ENCODE measurements at places on chromosomes 7 and 10.
A peak's percentile ranks its signal among the peaks of the same experiment; 100 is the strongest.

DNA sequence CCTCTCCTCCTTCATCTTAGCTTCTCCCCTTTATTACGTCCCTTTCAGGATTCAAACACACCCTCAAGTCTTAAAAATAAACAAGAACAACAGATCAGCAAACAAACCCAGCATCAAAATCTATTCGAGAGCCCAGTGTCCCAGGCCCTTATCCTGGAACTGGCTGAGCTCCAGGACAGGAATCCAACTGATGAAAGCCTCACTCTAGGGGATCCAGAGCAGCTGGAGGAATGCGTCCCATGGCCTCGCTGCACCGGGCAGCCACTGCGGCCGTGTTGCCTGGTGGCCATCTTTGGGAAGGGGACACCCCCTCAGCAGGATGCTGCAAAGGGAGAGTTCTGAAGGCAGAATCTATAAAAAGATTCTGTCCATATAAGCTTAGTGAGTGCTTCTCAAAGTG lies 156.5 kb upstream of the BMPER start:
- no peak for DNase-seq

- DNase-seq = peak; percentile 74
Measured at GRCh38 chr7:36611703-36612102, 112.6 kb downstream of the AOAH start.

DNA sequence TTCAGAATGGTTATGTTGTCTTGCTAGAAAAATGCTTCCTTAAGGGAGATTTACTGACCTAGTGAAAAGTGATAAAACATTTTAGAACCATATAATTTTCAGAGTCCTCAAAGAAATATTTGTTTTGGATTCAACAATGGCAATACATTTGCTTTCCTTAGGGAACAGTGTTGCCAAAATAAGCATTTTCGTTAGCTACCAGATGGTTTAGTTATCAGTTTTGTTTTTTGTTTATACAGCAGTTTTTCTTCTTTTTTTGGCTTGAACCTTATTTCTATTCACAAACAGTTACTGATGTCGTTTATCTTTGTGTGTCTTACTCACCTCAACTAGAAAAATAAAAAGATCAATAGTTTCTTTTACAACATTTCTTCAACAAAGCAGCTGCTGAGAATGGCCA lies 48.6 kb downstream of the EXOC4 start:
- DNase-seq = no peak

DNA sequence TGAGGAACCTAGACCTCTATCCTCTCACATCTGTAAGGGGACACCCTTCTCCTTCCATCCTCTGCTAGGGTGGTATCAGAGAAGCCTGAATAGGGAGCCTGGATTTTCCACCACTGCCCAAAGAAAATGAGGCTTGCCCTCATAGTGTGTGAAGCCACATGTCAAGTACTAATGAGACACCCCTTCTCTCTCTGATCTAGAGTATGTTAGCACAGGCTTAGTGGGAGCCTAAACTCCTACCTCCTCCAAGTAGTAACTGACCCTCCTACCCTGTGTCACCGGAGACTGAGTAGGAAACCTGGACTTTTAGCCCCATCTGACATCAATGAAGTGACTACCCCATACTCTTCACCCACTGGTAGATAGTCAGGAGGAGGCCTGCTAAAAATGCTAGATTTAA lies 65.6 kb downstream of the PHYHIPL start:
- DNase-seq = no peak

DNA sequence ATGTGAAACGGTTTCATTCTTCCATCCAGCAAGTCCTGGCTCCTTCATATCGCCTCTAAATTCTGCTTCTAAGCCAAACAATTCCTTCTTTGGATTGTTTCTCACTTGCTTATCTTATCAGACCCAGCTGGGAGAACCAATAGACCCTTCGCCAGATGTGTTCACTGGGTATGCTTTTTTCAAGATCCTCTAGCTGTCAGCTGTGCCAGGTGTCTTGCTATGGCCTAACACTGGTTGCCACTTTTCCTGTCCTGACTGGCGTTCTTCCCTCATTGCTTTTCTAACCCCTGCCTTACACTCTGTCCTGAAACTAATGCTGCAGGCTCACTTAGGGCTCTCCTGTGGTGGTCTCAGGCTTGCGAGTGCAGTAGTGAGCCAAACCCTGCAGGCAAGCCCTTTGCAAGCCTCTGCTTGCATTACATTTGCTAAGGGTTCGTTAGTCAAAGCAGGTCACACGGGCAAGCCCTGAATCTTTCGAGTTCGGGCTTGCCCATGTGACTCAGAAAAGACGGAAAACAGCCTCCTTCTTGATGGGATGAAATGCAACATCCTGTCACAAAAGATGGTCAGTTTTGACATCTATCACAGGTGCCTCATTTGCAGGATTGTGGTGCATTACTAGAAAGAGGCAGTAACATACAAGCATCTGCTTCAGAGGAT lies 92.8 kb downstream of the VWC2 start:
- no peak for DNase-seq

DNA sequence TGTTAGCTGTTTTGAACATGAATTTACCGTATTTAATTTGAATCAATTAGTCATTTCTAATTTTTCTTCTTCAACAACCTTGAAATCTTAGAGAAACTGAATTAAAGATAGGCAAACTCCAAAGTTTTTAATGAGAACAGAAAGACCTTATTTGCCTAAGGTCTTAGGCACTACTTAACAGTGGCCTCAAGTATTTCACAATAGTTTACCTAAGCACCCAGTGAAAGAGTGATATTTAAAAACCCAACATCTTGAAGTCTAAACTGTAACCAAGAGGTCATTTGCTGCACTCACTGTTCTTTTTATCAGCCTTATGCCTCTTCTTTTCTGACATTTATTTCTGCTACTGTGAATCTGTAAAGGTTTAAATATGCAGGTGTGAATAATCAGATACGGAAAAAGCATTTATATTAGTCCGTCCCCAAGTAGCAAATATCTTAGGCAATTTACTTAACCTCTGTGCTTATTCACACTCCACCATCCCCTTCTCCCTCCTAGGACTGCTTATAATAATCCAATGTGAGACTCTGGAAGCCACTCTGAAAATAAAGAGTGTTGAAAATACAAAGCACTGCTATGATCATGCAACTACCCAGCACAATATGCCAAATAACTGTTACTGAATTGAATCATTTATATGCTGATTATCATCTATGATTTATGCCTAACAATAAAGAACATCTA lies 105.7 kb downstream of the ELAPOR2 start:
- DNase-seq = no peak

DNA sequence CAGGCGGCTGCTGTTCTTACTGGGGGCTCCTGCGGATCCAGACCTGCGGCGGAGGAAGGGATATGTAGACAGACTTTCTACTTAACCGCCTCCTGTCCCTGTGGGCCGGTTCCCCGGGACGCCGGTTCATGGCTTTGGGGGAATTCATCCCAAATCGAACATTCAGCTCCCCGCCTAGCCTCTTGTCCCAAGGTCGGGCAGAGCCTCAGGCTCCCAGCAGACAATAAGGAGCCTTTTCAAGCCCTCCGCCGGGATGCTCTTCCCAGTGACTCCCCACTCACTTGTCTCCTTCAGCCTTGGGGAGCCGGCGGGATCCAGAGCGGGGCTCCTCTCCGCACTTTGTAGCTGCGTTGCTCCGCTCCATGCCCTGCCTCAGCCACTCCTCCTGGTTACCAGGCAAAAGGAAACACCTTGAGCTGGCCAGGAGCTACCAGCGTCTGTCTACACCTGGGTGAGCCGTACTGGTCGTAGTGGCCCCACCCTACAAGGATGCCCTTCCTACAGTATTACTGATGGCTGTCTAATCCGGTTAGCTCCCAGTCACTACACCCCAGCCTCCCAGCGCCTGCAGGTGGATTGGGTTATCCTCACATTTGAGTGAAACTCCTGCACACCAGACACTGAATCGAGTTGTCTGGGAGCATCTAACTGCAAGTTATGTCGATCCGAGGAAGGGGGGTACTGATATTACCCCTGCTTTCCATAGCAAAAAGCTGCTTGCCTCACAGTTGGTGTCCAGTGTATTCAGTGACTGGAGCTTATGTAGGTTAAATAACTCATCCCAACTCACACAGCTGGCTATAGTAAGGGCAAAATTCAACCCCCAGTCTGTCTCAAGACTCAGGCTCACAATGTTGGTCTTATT lies at the start of gene C10orf95:
TSS of gene C10orf95 (minus strand) at position 439 of the 865 bp plus-strand sequence. CDS start 450 bp downstream, outside the sequence.
- DNase-seq = peak; percentile 80

DNA sequence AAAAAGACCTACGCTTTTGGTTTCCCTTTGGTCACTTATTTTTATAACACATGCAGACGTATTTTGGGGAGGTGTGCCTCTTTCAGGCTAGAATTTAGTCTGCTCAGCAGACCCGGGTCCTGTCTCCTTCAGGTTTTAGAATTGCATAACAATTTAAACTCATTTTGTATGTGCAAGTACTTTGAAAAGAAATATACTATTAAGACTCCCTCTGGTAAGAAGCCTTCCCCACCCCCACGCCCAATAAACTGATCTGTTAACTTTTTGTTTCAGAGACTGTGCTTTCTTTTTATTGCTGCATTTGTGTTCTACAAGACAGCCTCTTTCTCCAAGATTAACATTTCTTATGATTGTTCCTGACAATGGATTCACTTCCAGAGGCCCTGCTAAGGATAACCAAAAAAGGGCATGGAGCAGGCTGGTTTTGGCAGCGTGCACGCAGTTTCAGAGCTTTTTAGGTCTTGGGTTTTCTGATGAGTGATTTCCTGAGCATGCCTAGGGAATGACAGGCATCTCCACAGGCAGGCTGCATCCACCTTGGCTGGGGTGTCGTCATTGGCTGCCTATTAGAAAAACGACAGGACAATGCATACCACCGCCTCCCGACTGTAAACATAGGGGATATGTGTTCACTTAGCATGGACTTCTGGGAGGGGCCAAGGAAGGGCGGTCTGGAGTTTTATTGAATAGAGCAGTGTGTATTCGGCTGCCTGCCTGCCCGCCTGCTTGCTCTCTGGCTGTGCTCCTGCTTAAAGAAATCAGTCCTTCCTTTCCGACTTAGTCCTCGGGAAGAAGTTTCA lies at the start of gene CALD1:
TSS of gene CALD1 (plus strand) at position 694 of the 800 bp plus-strand sequence. CDS start 88,100 bp downstream, outside the sequence.
- no peak for DNase-seq

- DNase-seq = peak; percentile 5
Measured at GRCh38 chr10:79380125-79380945, 33.1 kb downstream of the PPIF start.

DNA sequence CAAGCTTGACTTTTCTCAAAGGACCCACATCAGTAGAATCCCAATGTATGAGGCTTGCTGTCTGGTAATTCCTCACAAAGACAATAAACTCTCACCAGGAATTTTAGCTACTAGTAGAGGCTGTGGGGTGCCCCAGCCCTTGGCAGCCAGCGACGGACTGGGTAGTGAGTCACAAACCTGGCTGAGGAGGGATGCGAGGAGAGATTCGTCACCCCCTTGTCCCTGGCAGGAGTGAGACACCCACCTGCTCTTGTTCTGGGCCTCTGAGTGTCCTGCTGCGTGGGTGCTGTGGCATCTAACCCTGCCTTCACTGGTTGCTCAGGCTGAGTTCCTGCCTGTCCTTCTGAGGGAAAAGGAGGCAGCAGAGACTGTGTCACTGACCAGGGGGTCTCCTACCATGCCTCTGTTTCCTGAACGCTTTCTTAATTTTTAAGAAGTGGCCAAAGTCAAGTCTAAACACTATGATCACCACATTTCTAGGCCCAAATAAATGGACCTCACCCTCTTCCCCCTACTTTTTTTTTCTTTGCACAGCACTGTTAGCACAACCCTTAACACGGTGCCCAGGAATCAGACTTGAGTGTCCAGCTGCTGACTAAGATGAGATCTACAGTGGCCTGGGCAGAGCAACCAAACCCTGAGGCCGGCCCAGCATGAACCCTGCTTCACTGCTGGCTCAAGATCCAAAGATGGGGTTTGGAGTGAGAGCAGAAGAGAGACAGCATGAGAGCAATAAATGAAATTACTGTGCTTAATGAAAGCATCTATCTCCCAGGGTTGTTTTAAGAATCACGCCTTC lies 146.4 kb downstream of the ANLN start:
- DNase-seq = no peak

DNA sequence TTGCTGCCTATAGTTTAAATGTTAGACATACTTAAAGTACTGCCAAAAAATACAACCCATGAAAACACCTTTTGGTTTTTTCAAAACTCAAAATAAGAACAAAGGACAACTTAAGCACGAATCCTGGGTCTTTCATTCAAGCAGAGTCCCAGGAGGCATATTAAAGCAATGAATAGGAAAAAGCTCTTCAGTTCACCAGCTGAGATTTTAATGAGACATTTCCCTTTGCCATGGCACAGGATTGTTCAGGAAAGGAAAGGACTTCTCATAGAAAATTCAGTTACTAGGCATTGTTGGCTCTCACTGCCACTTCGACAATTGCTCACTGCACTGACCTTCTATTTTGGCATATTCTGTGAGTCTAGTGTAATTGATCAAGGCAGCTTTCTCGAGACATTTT lies 133.5 kb upstream of the FEZF1 start:
- no peak for DNase-seq

DNA sequence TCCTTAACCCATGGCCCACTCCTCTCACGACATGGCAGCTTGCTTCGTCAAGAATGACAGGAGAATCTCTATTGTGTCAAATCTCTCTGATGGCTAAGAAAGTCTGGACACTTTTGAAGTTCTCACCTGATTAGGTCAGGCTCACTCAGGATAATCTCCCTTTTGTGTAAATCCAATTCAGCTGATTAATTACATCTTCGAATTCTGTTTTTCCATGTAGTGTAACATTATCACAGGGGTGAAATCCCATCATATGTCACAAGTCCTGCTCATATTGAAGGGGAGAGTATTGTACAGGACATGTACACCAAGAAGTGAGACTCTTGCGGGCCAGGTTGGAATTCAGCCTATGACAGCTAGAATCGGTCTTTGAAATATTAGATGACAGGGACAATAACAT lies 16.2 kb upstream of the OR6B1 start:
- DNase-seq = no peak

DNA sequence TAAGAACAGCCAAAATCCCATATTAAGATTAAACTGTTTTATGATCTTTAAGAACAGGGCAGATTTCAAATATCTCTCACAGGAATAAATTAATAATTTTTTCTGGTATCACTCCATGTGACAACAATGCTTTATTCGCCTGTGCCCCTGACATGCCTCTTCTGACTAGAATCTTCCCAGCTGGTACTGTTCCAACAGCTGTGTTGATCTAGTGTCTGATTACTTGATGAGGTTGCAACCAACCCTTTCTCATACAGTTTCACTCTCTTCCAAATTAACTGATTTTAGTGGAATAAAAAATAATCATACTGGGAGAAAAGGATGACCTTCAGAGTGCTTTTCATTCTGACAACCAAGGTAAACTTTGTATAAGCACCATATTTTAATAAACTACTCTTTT lies 151.9 kb downstream of the CHRM2 start:
- DNase-seq = no peak

GRCh38 chr10:70457759-70458305 lies 16.4 kb upstream of the NODAL start:
- DNase-seq = no peak

- DNase-seq = peak; percentile 51
Measured at GRCh38 chr7:24778543-24779282, 21.4 kb upstream of the GSDME start.

DNA sequence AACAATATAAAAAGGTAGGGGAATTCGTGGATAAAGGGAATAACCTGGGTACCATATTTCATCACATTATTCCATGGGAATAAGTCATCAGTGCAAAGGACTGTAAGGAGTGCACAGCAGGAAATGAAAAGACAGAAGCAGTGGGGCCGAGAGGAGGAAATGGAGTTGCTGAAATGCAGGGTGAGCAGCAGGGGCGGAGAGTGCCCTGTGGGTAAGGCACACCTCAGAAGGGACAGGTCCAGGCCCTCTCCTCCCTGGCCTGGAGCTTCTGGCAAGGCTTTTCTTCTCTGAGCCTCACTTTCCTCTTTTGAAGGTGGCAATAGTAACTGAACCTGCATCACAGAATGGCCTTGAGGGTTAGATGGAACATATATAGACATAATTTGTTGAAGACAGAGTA lies 26.2 kb downstream of the IKZF1 start:
- no peak for DNase-seq

All from WERI-Rb-1 (cell line).